CMK (cell line): ENCODE measurements at places on chromosomes 13 and 19.

- no peak for DNase-seq
Measured at GRCh38 chr13:74039667-74040066, 94.5 kb downstream of the KLF12 start.

DNA sequence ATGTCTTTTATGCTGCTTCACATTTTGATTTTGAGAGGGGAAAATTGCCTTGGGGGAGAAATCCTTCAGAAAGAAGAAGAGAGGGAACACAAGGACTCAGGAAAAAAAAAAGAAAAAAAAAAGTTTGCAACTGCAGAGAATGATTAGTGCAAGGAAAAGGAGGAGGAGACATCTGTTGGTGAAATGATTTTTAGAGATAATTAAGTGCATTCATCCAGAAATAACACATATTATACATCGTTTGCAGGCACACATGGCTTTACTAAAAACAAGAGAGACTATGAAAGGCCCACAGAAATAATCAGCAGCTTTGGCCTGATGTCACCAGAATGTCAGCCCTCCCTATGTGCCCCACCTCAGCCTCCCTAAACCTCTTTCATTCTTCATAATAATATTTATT lies 1058.2 kb downstream of the PCDH9 start:
- DNase-seq = no peak

GRCh38 chr13:19952850-19953249 lies 5.7 kb upstream of the ZMYM2 start:
- no peak for DNase-seq

- DNase-seq = no peak
Measured at GRCh38 chr13:106786006-106786563, 218.1 kb upstream of the ARGLU1 start.

DNA sequence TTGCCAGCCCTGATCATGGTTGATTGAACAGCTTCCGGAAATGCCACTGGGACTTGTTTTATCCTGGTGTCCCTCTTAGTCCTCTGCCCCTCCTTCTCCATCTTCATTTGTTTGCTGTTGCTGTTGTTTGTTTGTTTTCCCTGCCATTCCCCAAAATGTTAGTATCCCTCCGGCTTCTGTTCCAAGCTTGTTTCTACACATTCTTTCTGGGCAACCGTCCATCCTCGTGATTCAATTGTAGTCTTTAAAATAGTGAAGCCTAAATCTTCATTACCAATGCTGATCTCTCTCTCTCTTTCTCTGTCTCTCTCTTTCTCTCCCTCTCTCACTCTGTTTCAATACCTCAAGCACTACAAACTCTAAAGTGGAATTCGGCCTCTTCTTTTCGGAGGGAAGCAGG lies 649.3 kb upstream of the ARGLU1 start:
- DNase-seq = no peak

DNA sequence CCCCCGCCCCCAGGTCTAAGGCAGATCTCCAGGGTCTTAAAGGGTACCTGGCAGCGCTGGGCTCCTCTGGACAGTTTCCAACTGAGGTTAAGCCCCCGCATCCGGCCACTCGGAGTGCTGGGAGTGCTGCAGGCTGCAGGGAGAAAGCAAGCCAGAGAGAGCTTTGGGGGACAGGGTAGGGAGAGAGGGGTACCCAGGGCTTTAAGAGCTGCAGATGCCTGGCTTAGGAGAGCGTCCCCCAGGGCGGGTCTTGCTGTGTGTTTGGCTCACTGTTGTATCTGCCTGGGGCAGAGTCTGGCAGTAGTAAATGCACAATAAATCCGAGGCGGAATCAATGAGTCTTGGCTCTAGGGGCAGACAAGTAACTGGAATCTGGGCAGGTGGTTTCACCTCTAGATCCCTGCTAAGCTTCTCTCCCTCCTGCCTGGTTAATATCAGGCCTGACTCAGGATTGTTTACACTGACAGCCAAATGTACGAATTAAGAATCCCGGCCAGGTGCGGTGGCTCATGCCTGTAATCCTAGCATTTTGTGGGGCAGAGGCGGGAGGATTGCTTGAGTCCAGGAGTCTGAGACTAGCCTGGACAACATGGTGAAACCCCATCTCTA lies 798 bp upstream of the COX6B2 start:
- no peak for DNase-seq

- DNase-seq = no peak
Measured at GRCh38 chr19:45448887-45449299, 18.9 kb upstream of the FOSB start.

GRCh38 chr19:35404879-35405622 lies 34.2 kb downstream of the GPR42 start:
- DNase-seq = no peak

GRCh38 chr13:87661471-87661870 lies 9.7 kb upstream of the SLITRK5 start:
- no peak for DNase-seq

- no peak for DNase-seq
Measured at GRCh38 chr19:42794765-42795164, 29.3 kb upstream of the PSG8 start.

DNA sequence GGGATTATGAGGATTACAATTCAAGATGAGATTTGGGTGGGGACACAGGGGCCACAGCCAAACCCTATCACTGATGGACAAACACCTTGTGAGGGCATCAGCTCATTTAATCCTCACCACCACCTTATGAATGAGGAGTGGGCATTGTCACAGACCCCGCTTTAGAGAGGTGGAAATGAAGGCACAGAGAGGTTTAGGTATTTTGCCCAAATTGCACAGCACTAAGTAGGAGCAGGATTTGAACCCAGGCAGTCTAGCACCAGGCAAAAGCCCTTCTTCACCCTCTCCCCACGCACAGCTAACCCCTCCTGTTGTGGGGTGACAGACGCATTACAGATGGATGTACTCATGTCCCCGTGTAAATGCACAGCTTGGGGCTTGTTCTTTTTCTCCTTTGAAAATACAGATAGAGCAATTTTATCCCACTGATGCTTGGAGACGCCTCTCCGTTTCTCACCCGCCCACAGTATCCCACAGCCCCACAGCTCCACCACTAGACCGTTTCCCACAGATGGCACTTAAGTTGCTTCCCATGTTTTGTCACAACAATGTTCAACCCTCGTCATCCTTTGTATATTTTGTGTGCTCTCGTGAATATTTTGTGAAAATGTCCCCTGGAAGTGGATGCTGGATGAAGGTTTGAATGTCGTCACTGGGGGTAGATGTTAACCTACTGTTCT lies 48.2 kb downstream of the ANKRD10 start:
- DNase-seq = no peak

- DNase-seq = no peak
Measured at GRCh38 chr19:16268676-16269319, 55.8 kb upstream of the KLF2 start.
